ENCODE measurements at places on chromosomes 2 and 18. TPM values are rescaled to one million over a fixed set of nuclear protein-coding genes. Genes with fewer than 3 reads are reported as not detected.

The RASGRP3 gene
- total RNA-seq: 3.1 TPM

The RFX8 gene
- total RNA-seq: not detected

The FHOD3 gene
- not detected for total RNA-seq

The REG3G gene
- total RNA-seq: not detected

DNA sequence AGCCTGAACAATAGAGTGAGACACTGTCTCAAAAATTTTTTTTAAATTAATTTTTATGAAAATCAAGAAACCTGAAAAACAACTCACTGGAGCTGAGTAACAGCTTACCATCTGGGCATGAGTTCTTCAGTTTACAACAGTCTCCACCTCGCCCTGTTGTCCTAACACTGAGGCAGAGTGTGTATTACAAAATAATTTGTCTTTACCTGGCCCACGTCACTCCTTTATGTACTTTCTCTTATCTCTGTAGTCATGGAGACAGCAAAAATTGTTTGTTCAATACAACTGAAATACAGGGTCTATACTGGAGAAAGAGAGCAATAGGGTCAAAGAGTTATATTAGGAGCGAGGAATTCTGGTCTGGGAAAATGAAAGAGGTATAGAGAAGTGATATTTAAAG, 48.1 kb downstream of the CYTIP start:
- DNase-seq: no peak

GRCh38 chr2:61980758-61981157, 75.3 kb downstream of the COMMD1 start:
- DNase-seq: no peak

GRCh38 chr2:35428548-35428947, 927.0 kb upstream of the CRIM1 start:
- no peak for DNase-seq

DNA sequence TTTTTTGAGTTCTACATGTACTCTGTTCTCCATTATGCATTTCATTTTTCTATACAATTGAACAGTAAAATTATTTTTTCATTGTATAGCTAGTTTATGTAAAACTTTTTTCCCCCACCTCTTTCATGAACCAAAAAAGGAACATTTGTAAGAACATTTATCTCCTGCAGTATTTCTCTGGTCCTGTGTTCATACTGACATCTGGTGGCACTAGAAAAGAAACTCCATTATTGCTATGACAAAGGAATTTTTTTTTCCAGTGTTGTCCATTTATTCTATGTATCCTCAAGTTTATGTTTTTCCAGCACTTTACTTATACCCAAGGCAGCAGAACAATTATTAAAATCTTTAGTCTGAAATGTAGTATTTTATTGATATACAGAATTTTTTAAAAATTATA, 27.4 kb upstream of the CHAC2 start:
- no peak for DNase-seq

GRCh38 chr18:63676526-63677323, 15.0 kb upstream of the SERPINB3 start:
- DNase-seq: no peak

GRCh38 chr2:30673127-30673526, 134.1 kb downstream of the CAPN13 start:
- no peak for DNase-seq
